ENCODE measurements at places on chromosomes 13 and 19. TPM values are rescaled to one million over a fixed set of nuclear protein-coding genes. Genes with fewer than 3 reads are reported as not detected.

The PEAK3 gene
- total RNA-seq = 0.26 TPM

GRCh38 chr13:74966814-74967424, 515.0 kb downstream of the TBC1D4 start:
- H3K36me3 ChIP-seq = no peaks in the 10 kb centered on the region
- no peaks in the 10 kb centered on the region for H3K27me3 ChIP-seq
- H3K4me3 ChIP-seq = no peak overlapping the region
- no peak overlapping the region for H3K27ac ChIP-seq
- DNase-seq = no peak

DNA sequence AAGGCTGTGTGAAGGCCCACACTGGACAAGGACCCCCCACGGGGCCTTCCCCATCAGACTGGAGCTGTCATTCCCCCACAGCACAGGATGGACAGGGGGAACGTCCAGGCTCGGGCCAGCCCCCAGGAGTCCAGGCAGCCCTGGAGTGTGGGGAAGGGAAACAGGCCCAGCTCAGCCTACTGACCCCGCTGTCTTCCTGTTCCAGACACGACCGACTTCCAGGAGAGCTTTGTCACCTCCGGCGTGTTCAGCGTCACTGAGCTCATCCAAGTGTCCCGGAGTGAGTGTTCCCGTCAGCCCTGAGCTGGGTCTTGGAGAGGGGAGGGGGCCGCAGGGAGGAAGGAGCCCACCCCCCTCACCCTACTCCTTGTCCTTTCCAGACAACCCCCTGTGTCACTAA, 47.0 kb downstream of the SMIM24 start:
- no peaks in the 10 kb centered on the region for H3K27me3 ChIP-seq
- no peaks in the 10 kb centered on the region for H3K4me1 ChIP-seq
- peak overlapping the region; percentile 90 for H3K27ac ChIP-seq
- H3K4me3 ChIP-seq = no peak overlapping the region

The RDH8 gene
- total RNA-seq = not detected

The COL4A1 gene
- total RNA-seq = 737 TPM

GRCh38 chr13:42333613-42334328, 61.8 kb downstream of the AKAP11 start:
- no peaks in the 10 kb centered on the region for H3K4me1 ChIP-seq
- H3K27ac ChIP-seq = no peak overlapping the region
- H3K4me3 ChIP-seq = no peak overlapping the region

The CYP4F11 gene
- not detected for total RNA-seq

- H3K36me3 ChIP-seq = no peaks in the 10 kb centered on the region
- peak overlapping the region; percentile 18 for H3K27ac ChIP-seq
- no peak for DNase-seq
- H3K4me1 ChIP-seq = no peaks in the 10 kb centered on the region
- no peak overlapping the region for H3K4me3 ChIP-seq
These were observed 117.1 kb downstream of the STARD13 start for GRCh38 chr13:33168321-33168960.

The ZNF442 gene
- 12.2 TPM for total RNA-seq

The ZNF581 gene
- 11.2 TPM for total RNA-seq

- H3K4me3 ChIP-seq = no peak overlapping the region
- no peak overlapping the region for H3K27ac ChIP-seq
- no peaks in the 10 kb centered on the region for H3K27me3 ChIP-seq
- DNase-seq = no peak
- no peaks in the 10 kb centered on the region for H3K4me1 ChIP-seq
These were observed 144.3 kb upstream of the FREM2 start for GRCh38 chr13:38542601-38543000.

GRCh38 chr13:44894001-44894770, 95.1 kb downstream of the NUFIP1 start:
- no peak for DNase-seq
- no peaks in the 10 kb centered on the region for H3K27me3 ChIP-seq
- H3K27ac ChIP-seq = no peak overlapping the region
- no peaks in the 10 kb centered on the region for H3K36me3 ChIP-seq
- no peaks in the 10 kb centered on the region for H3K4me1 ChIP-seq

The POSTN gene
- 67.9 TPM for total RNA-seq

GRCh38 chr19:1172353-1173158, 1.5 kb downstream of the SBNO2 start:
- H3K27me3 ChIP-seq = no peaks in the 10 kb centered on the region
- peak; percentile 53 for DNase-seq
- H3K27ac ChIP-seq = peak overlapping the region; percentile 93
- H3K4me3 ChIP-seq = peak overlapping the region; percentile 81
- H3K4me1 ChIP-seq = peaks cover 18% of the 10 kb centered on the region

- no peak for DNase-seq
- H3K27ac ChIP-seq = no peak overlapping the region
- no peaks in the 10 kb centered on the region for H3K36me3 ChIP-seq
- H3K4me3 ChIP-seq = no peak overlapping the region
- no peaks in the 10 kb centered on the region for H3K27me3 ChIP-seq
These were observed 226.4 kb downstream of the SUCLA2 start for GRCh38 chr13:47774671-47774994.

DNA sequence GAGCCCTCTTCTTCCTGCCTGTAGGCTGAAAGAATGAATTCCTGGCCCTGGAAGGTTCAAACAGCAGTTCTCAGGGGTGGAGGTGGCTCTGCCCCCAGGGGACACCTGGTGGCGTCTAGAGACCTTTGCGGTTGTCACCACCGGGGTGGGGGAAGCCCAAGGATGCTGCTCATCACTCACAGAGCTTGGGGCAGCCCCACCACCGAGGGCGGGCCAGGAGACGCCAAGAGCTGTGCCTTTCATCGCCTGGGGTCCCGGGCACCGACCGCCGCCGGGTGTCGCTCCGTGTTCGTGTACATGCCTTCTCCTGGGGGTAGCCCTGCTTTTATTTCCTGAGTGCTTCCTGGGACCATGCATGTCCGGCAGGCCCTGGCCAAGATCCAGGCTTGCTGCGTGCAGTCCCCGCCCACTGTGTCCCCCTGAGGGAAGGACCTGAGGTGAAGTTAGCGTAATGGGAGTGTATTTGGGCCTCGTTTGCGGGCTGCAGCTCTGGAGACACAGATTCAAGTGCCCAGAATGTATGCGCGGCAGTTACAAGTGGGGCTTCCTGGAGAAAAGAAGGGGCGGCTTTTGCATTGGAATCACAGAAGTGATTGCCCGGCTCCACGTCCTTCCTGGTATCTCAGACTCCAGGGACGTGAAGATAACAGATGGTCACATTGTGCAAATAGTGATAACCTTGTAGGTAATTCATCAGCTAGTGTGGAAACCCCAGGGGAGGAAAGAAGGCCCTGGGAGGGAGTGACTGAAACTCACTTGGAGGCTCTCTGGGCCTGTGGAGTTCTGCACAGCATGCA, 7.8 kb downstream of the DOT1L start:
- no peak overlapping the region for H3K4me3 ChIP-seq
- no peaks in the 10 kb centered on the region for H3K36me3 ChIP-seq
- peak overlapping the region; percentile 88 for H3K27ac ChIP-seq
- DNase-seq = no peak

DNA sequence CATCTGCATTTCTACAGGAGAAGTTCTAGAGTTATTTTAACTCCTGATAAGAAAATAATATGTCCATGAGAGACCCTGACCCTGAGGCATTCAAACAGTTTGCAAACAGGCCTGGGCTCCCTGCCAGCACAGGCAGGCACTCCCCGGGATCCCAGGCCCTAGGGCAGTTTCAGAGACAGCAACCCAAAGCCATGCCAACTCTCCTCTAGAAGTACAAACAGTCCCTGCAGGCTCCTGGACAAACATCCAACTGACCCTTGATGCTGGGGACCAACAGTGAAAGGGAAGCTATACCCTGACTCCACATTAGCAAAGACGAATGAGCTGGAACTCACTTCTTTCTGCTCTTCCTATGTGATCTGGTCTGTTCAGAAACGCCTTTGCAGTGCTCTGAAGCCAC, 44.8 kb downstream of the CCDC70 start:
- H3K27ac ChIP-seq = no peak overlapping the region
- no peaks in the 10 kb centered on the region for H3K4me1 ChIP-seq
- no peaks in the 10 kb centered on the region for H3K27me3 ChIP-seq
- no peak for DNase-seq

DNA sequence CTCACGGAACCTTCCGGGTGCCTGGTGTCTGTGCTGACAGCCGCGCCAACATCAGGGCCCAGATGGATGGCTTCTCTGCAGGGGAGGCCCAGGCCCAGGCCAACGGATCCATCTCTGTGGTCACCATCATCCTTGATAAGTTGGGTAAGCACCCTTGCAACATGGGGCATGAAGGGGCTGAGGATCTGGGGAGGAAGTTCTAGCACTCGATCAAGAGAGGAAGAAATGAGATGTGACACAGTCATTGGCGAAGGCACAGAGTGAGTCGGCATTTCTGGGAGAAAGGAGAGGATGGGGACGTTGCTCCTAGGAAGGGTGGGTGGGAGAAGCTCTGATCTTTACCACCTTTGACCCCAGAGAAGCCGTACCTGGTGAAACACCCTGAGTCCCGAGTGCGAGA, 4.4 kb downstream of the CILP2 start:
- H3K4me3 ChIP-seq = no peak overlapping the region
- no peaks in the 10 kb centered on the region for H3K36me3 ChIP-seq
- DNase-seq = no peak
- peaks cover 25% of the 10 kb centered on the region for H3K27me3 ChIP-seq

DNA sequence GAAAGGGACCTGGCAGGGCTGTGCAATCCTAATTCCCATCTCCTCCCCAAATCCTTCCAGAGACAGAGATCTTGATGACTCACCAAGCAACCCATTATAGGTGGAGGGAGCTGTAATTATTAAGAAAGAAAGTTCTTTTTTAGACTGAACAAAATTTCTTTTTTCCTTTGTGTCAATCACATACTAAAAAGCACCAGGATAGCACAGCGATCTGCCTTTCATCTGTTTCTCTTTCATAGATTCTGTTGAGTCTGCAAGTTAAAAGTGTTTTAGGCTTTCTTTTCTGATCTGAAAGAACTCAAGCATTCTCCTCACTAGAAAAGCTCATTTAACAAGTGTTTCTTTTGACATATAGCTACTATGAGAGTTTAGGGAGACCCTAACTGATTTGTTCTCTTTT, 222.8 kb downstream of the DCT start:
- no peak overlapping the region for H3K27ac ChIP-seq
- H3K36me3 ChIP-seq = no peaks in the 10 kb centered on the region
- no peak for DNase-seq
- H3K4me3 ChIP-seq = no peak overlapping the region
- no peaks in the 10 kb centered on the region for H3K4me1 ChIP-seq

The USF2 gene
- 99.7 TPM for total RNA-seq

DNA sequence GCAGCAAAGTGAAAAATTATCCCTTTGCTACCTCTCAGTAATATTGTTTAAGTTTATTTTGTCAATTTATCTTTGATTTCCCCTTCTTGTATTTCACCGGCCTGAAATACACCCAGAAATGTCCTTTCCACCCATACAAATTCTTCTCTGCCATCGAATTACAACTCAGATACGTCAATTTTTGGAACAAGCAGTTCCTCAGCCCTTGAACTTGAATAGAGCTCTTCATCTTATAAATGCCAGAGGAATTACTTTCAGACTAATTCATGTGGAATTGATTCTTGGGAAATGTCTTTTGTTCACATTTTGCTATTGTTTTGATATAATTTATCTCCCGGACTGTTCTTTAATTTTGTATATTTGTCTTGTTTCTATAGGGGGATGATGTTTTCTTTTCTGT, 1359.3 kb upstream of the MIR17HG start:
- H3K27ac ChIP-seq = no peak overlapping the region
- H3K4me3 ChIP-seq = no peak overlapping the region
- no peaks in the 10 kb centered on the region for H3K4me1 ChIP-seq
- DNase-seq = no peak

The ITGBL1 gene
- 19.4 TPM for total RNA-seq

The ZNF525 gene
- 24.6 TPM for total RNA-seq

The VSIG10L gene
- 3.6 TPM for total RNA-seq

GRCh38 chr13:22311734-22312404, 641.0 kb downstream of the FGF9 start:
- H3K4me1 ChIP-seq = no peaks in the 10 kb centered on the region
- DNase-seq = no peak
- H3K27me3 ChIP-seq = no peaks in the 10 kb centered on the region
- H3K27ac ChIP-seq = no peak overlapping the region

- H3K36me3 ChIP-seq = no peaks in the 10 kb centered on the region
- no peak overlapping the region for H3K27ac ChIP-seq
- no peak overlapping the region for H3K4me3 ChIP-seq
- no peaks in the 10 kb centered on the region for H3K27me3 ChIP-seq
- no peaks in the 10 kb centered on the region for H3K4me1 ChIP-seq
These were observed 181.3 kb downstream of the PCDH9 start for GRCh38 chr13:67048821-67049150.

- H3K4me1 ChIP-seq = no peaks in the 10 kb centered on the region
- H3K27me3 ChIP-seq = no peaks in the 10 kb centered on the region
- H3K36me3 ChIP-seq = no peaks in the 10 kb centered on the region
- H3K27ac ChIP-seq = no peak overlapping the region
- no peak for DNase-seq
- H3K4me3 ChIP-seq = no peak overlapping the region
These were observed 31.1 kb downstream of the ITM2B start for GRCh38 chr13:48264058-48264457.

- H3K36me3 ChIP-seq = no peaks in the 10 kb centered on the region
- no peak for DNase-seq
- H3K27ac ChIP-seq = no peak overlapping the region
- no peaks in the 10 kb centered on the region for H3K27me3 ChIP-seq
These were observed 436.4 kb downstream of the RFC3 start for GRCh38 chr13:34254366-34254765.

GRCh38 chr13:104382951-104383350, 1316.7 kb upstream of the SLC10A2 start:
- H3K4me1 ChIP-seq = no peaks in the 10 kb centered on the region
- no peak overlapping the region for H3K27ac ChIP-seq
- H3K27me3 ChIP-seq = no peaks in the 10 kb centered on the region
- H3K4me3 ChIP-seq = no peak overlapping the region
- no peaks in the 10 kb centered on the region for H3K36me3 ChIP-seq

- H3K27ac ChIP-seq = peak within 1 kb of the TSS; percentile 98
- no peaks in the 10 kb centered on the region for H3K36me3 ChIP-seq
- H3K4me3 ChIP-seq = peak within 1 kb of the TSS; percentile 63
- no peaks in the 10 kb centered on the region for H3K4me1 ChIP-seq
These were observed at the start of gene TSEN34 for GRCh38 chr19:54191011-54191810. TSEN34 (plus strand) TSS chr19:54191308; CDS start chr19:54191365, 57 bp downstream.

GRCh38 chr19:51572908-51573307, 1.8 kb downstream of the ZNF175 start:
- no peaks in the 10 kb centered on the region for H3K27me3 ChIP-seq
- no peaks in the 10 kb centered on the region for H3K4me1 ChIP-seq
- no peak overlapping the region for H3K4me3 ChIP-seq
- no peak overlapping the region for H3K27ac ChIP-seq
- no peaks in the 10 kb centered on the region for H3K36me3 ChIP-seq
- DNase-seq = no peak
